ENCODE measurements at places on chromosomes 12 and 14. TPM values are rescaled to one million over a fixed set of nuclear protein-coding genes. Genes with fewer than 3 reads are reported as not detected.

CTSG gene
- total RNA-seq: not detected

KRT5 gene
- total RNA-seq: 0.86 TPM

HOXC4 gene
- not detected for total RNA-seq

BMP4 gene
- total RNA-seq: 201 TPM

NPAS3 gene
- total RNA-seq: 0.13 TPM

MORN3 gene
- 0.73 TPM for total RNA-seq

PLCZ1 gene
- not detected for total RNA-seq

PLEKHH1 gene
- 0.35 TPM for total RNA-seq

RND1 gene
- total RNA-seq: 4.0 TPM

DLK1 gene
- not detected for total RNA-seq

INHBC gene
- total RNA-seq: not detected

Measured in endothelial cell of umbilical vein (primary cell).